ENCODE measurements at places on chromosomes 6 and 20. TPM values are rescaled to one million over a fixed set of nuclear protein-coding genes. Genes with fewer than 3 reads are reported as not detected.

DNA sequence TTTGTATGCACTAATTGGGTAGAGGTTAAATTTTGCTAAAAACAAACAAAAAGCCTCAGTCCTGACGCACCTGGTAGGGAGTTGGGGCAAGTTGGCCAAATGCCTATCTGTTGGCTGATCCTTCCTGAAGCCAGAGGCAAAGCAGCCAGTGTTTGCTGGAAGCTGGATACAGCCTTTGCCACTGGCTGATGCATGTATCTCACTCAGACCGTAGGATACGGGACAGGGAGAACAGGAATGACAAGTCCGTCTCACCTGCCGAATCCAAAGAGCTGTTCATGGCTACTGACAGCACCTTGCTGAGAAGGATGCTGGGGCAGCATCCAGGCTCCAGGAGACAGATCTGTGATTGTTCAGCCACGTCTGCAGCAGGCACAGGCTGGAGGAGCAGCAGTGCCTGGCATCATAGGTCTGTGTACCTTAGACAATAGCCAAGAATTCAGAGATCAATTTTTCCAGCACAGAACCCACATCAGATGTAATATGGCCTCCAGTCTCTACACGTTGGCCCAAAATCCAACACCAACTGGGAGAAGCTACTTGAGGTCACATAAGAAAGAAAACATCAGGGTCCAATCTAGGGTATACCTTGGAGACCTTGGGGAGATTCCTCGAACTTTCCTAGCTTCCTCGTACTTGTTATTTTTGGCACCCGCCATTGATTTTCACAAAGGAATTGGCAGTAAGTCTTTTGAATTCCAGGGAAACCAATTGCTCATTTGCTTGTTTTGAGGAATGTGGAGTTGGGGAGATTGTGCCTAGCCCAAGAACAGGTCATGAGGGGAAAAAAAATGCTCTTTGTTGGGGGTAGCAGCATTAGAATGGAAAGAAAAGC lies 108.5 kb upstream of the ARMC2 start:
- DNase-seq = no peak

The GPR6 gene
- total RNA-seq = not detected

GRCh38 chr20:25220021-25220730 lies 24.7 kb downstream of the ENTPD6 start:
- DNase-seq = no peak

- no peak for DNase-seq
These were observed 120.1 kb upstream of the HDDC2 start for GRCh38 chr6:125421836-125422235.
